ENCODE measurements at places on chromosomes 7 and 10.

DNA sequence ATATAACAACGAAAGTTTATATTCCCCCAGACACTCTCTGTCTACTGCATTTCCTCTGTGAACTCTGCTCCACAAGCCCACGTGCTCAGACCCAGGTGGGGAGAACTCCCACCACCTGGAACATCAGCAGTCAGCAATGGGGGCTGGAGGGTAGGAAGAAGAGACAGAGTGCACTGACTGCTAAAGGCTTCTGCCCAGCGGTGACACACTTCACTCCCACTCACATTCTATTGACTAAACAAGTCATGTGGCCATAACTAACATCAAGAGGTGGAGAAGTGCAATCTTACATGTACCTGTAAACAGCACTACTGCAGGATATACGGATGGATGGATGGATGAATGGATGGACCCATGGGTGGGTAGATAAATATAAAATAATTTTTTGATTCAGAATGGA lies 122.2 kb downstream of the MPP7 start:
- DNase-seq = no peak

GRCh38 chr10:107371801-107372200 lies 207.3 kb upstream of the SORCS1 start:
- no peak for DNase-seq

DNA sequence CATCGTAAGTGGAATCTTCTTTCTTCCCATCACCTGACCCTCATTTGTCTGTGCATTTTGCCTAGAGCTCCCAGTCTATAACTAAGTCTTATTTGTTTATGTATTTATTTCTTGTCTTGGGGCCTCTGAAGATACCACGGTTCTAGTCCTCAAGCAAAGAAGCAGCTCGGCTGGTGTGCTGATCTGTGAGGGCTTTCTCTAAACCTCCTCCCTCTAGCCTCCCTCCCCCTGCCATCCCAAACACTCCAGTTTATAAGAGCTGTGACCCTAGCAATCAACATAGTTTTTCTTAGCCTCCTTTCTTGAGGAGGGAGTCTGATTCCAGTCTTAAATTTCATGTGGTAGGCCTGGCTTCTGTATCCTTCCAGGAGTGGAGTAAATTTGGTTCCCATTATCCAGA lies 15.7 kb upstream of the NDUFA5 start:
- DNase-seq = no peak

GRCh38 chr10:125166658-125167057 lies 6.3 kb upstream of the CTBP2 start:
- no peak for DNase-seq

GRCh38 chr10:130767116-130767730 lies 544.3 kb downstream of the TCERG1L start:
- DNase-seq = no peak

DNA sequence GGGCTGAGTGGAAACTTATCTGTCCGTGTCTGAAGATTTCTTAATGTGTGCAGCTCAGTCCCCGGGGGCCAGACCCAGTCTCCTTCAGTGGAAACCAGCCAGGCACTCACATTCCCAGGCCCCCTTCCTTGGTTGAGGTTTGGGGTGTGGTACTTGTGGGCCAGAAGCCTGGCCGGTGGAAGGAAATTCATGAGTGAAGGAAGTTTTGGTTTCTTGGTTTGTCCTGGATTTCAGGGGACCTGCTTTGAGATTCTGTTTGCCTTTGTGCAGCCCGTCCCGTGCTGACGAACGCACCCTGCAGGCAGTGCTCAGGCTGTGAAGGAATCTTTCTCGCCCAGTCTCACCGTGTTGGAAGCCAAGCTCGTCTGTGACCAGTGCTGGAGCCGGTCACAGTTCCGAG lies 2.9 kb downstream of the INPP5A start:
- no peak for DNase-seq

- no peak for DNase-seq
Observed at GRCh38 chr7:48518092-48518491, 346.8 kb downstream of the ABCA13 start.

DNA sequence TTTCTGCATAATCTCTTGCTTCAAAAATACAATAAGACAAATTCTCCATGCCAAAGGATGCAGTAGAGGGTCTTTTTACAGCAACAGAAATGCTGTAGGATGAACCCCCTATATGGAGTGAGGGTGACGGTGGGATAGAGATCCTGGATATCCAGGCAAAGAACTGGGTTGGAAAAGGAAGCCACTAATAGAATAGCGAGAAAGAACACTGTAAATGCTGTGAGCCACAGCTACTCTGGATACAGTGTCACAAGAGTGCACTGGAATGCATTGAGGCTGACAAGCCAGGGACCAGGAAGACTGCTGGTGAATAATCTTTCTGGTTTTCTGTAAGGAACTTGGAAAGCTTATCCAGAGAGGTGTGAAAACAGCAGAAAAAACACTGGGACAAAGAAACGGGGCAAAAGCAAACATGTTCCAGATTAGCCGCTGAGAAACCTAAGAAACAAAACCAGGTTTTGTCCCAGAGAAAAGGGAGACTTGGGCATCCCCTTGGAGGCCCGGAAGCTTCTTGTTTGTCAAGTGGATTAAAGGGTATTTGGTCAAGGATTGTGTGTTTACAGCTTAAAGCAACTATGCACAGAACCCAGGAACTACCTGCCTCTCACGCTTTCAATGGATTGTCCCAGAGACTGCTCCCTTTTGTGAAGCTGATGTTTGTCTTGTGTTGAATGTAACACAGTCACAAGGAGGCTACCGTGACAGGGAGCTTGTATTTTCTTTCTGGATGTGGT lies 6.2 kb upstream of the MSMB start:
- no peak for DNase-seq

Data from esophagus squamous epithelium (tissue), 5 donors.